ENCODE measurements at places on chromosomes 11 and 22.

GRCh38 chr11:122074022-122074421, 42.0 kb downstream of the BLID start:
- no peak for DNase-seq

DNA sequence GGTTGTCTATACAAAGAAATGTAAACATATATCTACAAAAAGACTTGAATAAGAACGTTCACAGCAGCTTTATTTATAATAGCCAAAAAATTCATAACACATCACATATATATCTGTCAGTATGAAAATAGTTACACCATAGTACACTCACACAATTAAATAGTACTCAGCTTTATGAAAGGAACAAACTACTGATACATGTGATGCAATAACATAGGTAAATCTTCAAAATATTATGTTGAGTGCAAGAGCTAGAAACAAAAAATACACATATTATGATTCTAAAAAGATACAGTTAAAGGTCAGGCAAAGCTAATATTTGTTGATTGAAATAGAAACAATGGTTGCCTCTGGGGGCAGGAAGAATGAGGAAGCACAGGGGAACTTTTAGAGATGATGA, 6.6 kb downstream of the MRGPRX2 start:
- no peak for DNase-seq

GRCh38 chr11:123851110-123851509, 34.4 kb downstream of the TMEM225 start:
- no peak for DNase-seq

DNA sequence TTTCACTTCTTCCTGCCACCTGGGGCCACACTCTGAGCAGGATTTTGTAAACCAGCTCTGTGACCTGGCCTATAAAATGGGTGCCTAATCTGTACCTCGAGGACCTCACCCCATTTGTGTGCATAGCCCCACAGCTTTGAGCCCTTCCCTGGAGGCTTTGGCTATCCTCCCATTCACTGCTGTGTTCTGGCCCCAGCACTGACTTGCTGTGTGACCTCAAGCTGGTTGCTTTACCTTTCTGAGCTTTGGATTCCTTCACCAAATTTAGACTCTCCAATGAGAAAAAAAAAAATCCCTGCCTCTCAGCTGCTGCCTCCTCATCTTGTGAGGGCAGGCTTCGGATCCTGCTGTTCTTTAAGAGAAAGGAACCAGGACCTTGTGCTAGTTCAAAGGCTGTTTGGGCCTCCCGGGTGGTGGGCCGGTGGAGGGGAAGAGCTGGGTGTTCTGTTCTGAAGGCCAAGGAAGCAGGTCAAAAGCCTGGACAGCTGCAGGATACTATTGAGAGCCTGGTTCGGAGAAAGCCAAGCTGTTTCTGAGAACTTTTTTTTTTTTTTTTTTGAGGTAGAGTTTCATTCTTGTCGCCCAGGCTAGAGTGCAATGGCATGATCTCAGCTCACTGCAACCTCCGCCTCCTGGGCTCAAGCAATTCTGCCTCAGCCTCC, 1.1 kb upstream of the PYGM start:
- DNase-seq, result no peak

GRCh38 chr11:95922099-95922498, 1.8 kb downstream of the MTMR2 start:
- DNase-seq, result no peak
